ENCODE measurements at places on chromosomes 5 and 9.

DNA sequence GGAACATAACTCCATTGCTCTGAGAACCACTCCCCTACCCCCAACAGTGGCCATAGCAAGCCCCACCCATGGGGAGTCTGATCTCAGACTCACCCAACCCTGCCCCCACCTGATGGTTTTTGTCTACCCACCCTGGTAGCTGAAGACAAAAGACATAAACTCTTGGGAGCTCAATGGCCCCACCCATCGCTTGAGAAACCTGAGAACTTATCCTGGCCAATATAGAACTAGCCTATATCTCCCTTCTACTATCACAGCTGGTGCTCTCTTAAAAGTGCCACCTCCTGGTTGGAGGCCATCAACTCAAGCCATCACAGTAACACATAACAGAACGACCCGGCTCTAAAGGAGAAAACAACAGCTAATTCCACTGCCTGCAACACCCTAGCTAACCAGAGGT, 47.9 kb upstream of the SNAPC3 start:
- no peak for DNase-seq

DNA sequence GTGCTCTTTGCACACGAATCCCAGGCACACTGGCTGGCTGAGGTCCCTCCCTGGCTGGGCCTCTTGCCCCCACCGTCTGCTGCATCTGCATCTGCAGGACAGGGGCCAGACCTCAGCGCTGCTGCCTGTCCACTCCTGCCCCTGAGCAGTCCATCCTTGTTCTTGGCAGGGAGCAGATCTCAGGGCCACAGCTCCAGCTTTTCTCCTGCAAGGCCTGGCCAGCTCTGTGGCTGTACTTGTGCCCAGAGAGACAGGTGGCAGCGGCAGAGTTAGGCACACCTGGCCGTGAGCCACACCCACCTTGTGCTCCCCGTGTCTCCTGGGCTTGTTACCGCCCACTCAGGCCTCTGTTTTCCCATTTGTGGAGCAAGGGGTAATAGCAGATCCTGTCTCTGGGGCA, 13.9 kb downstream of the NEK6 start:
- no peak for DNase-seq

DNA sequence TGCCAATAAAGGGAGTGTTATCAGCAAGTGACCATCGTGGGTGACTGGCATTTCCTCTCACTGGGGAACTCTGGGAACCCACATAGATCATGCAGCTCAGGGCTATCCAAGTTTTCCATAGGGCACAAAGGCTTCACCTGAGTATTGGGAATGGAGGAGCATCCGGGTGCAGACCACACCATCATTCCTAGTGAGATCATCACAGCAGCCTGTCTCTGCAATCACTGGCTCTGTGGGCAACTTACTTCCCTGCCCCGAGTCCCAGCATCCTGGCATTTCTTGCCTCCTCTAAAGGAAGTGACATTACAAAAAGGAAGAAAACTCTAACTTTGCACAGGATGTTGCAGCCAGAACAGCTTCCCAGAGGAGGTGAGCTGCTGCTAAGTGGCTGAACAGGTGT, 80.6 kb upstream of the SHB start:
- no peak for DNase-seq

DNA sequence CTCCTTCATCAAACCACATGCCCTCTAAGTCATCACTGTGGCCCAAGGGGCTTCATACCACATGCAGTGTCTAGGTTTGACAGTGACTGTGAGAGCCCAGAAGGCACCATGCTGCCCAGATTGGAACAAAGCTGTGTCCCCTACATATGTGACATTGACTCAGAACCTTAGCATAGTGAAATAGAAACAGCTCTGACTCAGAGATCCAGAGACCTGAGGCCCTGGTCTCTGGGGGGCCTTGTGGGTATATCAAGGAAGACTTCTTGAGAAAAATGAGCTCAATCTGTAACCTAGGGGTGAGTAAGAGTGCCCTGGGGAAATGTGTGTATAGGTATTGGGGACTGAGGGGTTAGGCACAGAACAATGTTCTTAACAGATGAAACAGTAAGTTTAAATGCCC, 7.1 kb upstream of the ENTREP1 start:
- no peak for DNase-seq

- no peak for DNase-seq
Measured at GRCh38 chr5:169126481-169127021, 174.4 kb downstream of the SLIT3 start.

DNA sequence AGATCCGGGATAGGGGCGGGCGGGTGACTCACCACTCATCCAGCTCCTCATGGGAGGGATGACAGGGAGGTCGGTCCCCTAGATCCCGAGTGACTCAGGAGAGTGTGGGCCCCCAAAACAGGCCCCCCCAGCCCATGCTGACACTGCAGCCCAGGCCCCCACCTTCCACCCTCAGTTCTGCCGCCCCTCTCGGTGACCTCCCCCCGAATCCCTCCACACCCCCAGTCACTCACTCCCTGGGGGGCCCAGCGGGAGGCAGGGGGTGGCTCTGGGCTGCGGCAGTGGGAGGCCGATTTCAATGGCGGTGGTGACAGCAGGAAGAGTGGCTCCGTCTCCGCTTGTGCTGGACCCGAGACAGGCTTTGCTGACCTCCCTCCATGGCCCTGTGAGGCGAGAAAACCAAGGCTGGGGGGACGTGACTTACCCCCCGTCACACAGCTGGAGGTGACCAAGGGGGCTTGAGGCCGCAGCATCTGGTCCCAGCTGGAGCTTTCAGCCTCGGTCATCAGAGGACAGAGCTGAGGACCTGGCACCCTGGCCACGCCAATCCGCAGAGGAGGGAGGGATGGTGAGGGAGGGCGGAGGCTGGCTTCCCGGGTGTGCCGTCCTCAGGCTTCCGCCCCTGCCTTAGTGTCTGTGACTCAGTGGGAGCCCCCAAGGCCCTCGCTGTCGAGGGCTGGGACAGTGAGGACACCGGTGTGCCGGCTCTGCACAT, 9.0 kb downstream of the GPSM1 start:
- no peak for DNase-seq

- DNase-seq = no peak
Measured at GRCh38 chr5:59287884-59288283, 605.6 kb downstream of the PDE4D start.

- DNase-seq = no peak
Measured at GRCh38 chr9:87010626-87011025, 63.3 kb upstream of the GAS1 start.

- DNase-seq = no peak
Measured at GRCh38 chr9:102768002-102768401, 227.1 kb upstream of the CYLC2 start.

- no peak for DNase-seq
Measured at GRCh38 chr5:173297813-173298212, 30.4 kb downstream of the STC2 start.

DNA sequence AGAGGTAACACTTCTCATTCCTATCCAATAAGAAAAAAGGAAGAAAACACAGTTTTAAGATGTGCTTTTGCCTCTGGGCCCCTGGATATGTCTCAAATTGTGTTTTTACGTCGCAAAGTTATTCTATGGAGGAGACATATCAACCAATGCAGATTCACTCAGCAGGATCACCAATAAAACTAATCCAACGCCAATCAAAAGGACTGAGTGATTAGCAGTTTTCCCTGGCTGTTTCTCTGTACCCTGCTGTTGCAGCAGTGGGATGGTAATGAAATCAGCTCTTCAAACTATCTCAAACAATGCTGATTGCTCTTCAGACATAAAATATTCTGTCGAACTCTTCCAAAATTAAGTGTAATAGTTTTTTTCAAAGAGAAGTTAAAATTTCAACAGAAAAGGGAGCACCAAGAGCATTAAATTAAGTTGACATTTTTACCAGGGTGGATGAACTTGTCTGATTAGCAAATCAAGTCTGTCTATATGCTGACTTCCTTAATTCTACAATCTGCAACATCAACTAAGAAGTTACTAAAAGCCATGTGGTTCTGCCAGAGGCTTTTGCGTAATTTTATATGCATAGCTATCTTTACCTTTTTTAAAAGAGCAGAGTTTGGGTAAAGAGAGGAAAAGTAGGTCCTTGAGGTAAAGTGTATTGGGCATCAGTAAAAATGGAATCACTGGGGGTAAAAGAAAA, 9.7 kb upstream of the HK3 start:
- DNase-seq = no peak

- no peak for DNase-seq
Measured at GRCh38 chr5:52419357-52419756, 368.4 kb upstream of the ITGA1 start.

GRCh38 chr9:112542593-112543292, 56.1 kb downstream of the KIAA1958 start:
- DNase-seq = no peak

- DNase-seq = no peak
Measured at GRCh38 chr5:138454121-138454520, 11.2 kb upstream of the EGR1 start.

DNA sequence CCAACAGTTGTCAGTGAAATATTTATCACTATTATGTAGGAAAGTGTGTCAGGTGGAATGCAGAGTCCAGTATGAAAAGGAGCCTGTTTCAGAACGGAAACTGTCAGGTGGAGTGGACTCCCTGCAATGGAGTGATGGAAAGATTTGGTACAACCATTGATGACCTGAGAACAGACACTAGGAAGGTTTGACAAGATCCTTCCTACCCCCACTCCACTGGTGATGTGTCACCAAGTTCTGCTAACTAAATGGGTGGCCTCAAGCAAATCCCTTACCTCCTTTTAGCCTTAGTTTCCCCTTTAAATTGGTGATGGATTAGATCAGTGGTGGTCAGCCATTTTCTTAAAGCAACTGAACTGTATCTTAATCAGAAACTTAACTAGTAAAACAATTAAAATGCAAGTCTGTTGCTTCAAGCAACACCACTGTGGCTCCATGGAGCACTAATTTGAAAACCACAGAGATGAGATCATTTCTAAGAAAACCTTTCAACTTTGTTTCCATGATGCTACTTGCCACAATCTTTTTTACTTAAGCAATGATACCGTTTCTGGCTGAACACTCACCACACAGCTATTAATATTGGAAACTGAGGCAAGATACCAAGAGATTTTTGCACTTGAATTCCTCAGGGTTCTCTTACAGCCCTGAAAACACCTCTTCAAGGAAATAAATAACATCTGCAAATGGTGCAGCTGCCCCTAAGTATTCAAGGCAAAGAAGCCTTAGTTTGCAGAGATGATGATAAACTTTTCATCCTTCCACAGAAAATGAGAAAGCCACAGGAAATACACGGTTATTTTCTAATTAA, 140.6 kb downstream of the ERCC6L2 start:
- peak; percentile 46 for DNase-seq

DNA sequence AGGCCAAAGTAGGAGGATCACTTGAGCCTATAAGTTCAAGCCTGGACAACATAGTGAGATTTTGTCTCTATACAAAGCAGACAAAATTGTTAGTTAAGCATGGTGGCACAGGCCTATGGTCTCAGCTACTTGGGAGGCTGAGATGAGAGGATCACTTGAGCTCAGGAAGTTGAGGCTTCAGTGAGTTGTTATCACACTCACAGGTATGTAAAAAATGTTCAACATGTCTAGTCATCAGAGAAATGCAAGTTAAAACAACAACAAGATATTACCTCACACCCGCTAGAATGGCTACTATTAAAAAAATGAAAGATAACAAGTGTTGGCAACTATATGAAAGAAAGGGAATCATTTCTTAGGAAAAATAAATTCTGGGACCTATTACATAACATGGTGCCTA, 341.5 kb upstream of the ST8SIA4 start:
- no peak for DNase-seq

DNA sequence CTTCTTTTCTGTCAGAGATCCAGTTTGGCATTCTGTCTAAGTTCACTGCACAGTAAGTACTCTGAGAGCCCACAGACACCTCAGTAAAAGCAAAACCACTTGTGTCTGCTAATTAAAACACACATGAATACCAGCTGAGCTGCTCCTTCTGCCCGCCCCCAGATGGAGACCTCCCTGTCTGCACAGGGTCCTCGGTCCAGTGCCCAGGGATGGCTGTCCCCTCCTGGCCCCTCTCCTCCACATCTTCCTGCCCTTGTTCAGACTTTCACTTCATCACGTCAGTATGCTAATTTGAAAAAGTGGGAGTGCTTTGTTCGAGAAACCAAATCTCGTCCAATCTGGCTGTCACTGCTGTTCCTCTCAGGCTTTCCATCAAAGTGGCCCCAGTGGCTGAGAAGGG, 43.5 kb downstream of the LIX1 start:
- DNase-seq = no peak

DNA sequence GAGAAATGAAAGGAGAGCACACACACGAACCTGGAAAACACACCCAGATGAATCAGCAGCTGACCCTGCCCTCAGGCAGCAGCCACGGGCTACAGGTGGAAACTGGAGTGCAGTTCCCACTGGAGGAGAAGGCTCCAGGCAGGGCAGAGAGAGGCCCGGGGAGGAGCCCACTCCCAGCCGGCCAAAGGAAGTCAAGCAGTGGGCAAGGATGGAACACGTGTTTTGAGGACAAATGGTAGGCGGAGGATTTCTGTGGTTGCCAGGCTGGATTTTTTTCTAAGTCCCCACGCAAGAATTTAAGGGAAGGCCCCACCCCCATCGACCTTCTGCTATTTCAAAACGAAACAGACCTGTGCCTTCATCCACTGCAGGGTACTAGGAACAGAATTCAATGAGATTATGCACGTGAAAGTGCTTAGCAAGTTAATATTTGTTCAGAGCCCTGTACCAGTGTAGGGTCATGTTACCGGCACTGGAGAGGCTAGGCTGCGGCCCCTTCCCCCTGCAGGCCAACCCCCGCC, 6.8 kb downstream of the EPB41L4B start:
- no peak for DNase-seq

- no peak for DNase-seq
Measured at GRCh38 chr9:135210676-135211523, 123.4 kb downstream of the OLFM1 start.

GRCh38 chr9:75903785-75904360, 13.4 kb downstream of the PCSK5 start:
- DNase-seq = no peak
